ENCODE measurements at places on chromosomes 12 and 14. TPM values are rescaled to one million over a fixed set of nuclear protein-coding genes. Genes with fewer than 3 reads are reported as not detected.

Gene TRHDE
- 12.5 TPM for total RNA-seq

Gene CCDC196
- total RNA-seq = not detected

Gene CLEC1B
- 0.95 TPM for total RNA-seq

Gene NTN4
- total RNA-seq = 140 TPM

Gene NOVA1
- 3.4 TPM for total RNA-seq

Gene NAV3
- total RNA-seq = 8.7 TPM

Gene C12orf60
- 0.77 TPM for total RNA-seq

Gene KRT2
- total RNA-seq = not detected

Gene ANO4
- total RNA-seq = 0.74 TPM

DNA sequence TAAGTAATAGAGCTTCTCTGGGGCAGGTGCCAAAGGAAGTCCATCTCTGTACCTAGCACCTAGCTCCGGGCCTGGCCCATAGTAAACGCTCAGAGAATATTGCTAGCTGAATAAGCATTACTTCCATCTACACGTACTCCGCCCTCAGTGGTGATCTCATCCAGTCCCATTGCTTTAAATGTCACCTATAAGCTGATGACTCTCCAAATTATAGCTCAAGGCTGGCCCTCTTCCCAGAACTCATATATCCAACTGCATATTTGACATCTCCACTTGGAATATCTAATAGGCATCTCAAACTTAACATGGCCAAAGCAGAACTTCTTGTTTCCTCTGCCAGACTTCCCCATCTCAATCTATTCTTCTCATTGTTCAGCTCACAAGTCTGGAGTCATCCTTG lies 6.9 kb upstream of the DYNLL1 start:
- DNase-seq = no peak

- no peak for DNase-seq
Observed at GRCh38 chr14:76603713-76604112, 157.6 kb upstream of the VASH1 start.

DNA sequence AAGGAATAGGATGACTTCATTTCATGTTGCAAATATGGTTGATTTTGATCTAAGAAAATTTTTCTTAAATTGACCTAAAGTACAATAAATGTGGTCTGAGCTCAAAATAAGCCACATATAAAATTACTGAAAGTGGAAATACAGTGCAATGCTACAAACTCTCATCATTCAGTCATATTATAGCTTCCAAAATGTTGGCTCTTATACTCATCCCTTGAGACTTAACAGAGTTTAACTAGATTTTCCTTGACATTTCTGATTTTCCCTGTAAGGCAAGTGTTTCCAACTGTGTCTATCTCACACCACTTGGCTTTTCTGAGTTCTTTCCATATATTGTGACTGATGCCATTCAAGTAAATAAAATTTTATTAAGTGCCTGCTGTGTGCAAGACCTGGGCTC lies 123.7 kb upstream of the NTF3 start:
- no peak for DNase-seq

- DNase-seq = no peak
Observed at GRCh38 chr12:121358073-121358472, 5.9 kb upstream of the ANAPC5 start.

- DNase-seq = no peak
Observed at GRCh38 chr12:122724641-122725243, 5.9 kb downstream of the HCAR1 start.

- no peak for DNase-seq
Observed at GRCh38 chr14:22178333-22178839, 410.6 kb downstream of the DAD1 start.

DNA sequence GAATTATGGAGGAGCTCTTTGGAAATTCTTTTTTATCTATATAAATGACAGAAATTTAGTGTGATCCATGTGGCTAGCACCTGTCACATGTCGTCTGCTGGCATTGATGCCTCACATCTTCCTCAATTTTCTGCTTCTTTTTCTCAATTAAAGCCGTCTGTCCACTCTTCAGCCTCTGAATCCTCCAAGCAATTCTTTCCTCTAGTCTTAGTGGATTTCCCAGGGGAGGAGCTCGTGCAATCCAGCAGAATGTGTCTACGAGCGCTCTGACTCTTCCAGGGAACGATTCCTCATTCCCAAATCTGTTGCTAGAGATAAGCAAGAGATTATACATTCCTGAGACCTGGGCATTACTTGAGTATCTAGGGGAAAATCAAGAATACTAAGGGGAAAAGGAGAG lies 176.6 kb downstream of the EMP1 start:
- DNase-seq = no peak

DNA sequence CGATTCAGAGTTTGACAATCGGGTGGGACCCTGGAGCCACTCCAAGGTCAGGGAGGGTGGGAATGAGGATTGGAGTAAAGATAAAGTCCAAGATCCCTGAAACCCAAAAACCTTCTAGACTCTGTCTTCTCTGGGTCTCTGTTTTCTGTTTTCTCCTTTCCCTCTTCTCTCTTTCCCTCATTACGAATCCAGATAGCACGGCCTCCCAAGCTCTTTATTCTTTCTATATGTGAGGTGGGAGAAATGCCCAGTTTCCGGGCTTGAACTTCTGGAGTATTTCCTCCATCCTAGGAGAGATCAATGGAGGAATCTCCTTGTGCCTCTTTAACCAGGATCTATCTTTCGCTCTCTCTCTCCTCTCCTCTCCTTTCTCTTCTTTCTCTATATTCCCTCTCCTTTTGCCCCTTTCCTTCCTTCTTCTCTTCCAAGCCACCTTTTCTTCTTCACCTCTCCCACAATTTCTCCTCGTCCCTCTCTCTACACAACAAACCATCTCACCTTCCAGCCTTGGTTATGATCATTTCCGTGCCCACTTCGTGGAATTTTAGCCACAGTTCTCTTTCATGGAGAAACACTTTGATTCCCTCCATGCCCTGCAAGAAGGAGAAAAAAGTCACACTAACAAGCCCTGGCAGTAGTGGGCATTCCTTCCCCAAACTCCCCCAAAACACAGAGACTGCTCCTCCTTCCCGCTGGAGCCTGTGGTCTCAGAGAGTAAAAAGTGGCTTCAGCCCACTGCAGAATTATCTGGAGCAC lies 4.4 kb downstream of the TBX5 start:
- DNase-seq = no peak

DNA sequence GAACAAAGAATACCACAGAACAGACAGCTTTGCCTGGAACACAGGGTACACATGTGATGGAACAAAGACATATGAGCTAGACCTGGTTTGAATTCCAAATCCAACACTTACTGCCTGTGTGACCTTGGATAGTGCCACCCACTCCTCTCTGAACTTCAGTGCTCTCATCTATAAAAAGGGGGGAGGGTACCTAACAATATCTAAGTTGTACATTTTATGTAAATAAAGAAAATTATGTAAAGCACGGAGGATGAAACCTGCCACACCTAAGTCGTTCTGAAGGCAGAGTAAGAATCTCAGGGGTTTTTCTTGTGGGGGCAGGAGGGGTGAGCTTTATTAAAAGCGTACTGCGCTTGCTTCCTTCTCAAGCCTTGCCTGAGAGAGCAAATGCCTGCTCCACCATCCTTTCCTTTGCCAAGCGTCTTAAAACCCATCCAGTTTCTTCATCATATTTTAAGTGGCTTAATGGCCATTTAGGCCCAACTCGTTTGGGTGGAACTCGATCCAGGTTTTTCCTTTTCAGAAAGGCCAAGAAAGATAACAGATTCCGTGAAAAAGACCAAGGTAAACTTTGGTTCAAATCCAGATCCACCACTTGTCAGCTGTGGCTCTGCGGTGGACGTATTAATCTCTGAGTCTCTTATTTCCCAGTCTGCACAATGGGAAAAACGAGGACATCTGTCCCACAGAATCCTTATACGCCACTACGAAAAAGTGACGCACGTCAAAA lies 946 bp downstream of the DDX24 start:
- DNase-seq = no peak

GRCh38 chr12:116301621-116302020 lies 24.1 kb upstream of the MED13L start:
- no peak for DNase-seq

DNA sequence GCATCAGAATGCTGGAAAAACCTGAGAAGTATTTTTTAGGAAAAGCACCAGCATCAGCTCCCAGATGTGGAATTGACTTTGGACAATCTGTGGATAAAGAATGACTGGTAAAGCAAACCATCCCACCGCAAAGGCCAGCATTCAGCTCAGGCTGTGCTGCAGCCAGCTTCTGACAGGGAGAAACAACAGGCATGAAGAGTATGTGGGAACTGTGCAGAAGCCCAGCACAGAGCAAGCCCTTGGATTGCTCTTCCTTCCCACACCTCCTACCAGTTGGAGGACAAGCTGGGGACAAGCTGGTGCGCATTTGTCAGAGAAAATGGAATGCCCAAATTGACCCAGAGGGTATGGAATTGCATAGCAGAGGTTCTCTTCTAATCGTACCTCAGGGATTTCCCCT lies 228.1 kb downstream of the ANO2 start:
- DNase-seq = no peak

- no peak for DNase-seq
Observed at GRCh38 chr14:67566908-67567307, 33.2 kb downstream of the PIGH start.

- DNase-seq = peak; percentile 79
Observed at GRCh38 chr12:55830601-55831446, 1.4 kb upstream of the DNAJC14 start.

DNA sequence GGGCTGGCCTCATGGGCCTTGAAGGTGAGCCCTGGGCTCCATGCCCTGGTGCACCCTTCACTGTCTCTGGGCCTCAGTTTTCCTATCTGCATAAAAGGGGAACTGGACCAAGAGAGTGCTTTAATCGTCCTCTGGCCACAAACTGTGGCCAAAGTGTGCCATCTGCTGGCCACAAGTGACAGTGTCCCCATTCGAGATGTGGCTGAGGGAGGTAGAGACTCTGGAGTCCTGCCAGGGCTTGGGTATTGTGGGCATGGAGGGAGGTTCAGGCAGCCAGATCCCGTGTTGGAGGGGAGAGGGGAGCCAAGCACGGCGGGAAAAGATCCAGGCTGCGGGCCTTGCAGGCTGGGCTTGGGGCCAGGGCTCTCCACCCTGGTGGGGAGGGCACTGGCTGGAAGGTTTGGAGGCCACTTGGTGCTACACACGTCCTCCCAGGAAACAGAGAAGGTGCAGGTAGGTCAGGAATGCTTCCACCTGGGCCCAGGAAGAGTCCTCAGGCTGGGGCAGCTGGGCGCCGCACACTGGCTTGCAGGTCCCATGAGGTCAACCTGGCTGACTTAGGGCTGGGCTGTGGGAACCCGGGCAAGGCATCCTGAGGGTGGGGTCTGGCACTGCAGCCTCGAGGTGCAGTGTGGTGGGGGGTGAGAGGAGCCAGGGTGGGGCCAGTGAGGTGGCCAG lies 7.3 kb upstream of the KIF26A start:
- peak; percentile 63 for DNase-seq

GRCh38 chr12:118175823-118176447 lies 40.0 kb downstream of the PEBP1 start:
- DNase-seq = no peak

DNA sequence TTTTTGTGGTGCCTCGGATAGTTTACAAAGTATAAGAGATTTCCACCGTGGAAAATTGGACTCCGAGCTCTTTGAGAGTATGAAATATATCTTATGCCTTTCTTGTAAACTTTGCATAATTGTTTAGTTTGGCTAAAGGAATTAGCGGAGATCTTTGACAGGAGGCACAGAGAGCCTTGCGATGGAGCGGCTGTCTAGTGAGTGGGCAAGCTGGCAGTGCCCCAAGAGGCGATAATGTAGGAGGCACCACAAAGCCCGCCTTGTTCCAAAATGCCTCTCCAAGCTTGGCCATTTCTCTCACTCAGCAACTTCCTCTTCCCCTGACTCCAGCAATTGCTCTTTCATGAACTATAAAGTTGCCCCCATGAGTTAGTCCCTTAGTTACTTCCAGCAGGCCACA lies 270.1 kb upstream of the PRICKLE1 start:
- DNase-seq = no peak

GRCh38 chr12:105331805-105332251 lies 1.3 kb downstream of the C12orf75 start:
- DNase-seq = no peak

DNA sequence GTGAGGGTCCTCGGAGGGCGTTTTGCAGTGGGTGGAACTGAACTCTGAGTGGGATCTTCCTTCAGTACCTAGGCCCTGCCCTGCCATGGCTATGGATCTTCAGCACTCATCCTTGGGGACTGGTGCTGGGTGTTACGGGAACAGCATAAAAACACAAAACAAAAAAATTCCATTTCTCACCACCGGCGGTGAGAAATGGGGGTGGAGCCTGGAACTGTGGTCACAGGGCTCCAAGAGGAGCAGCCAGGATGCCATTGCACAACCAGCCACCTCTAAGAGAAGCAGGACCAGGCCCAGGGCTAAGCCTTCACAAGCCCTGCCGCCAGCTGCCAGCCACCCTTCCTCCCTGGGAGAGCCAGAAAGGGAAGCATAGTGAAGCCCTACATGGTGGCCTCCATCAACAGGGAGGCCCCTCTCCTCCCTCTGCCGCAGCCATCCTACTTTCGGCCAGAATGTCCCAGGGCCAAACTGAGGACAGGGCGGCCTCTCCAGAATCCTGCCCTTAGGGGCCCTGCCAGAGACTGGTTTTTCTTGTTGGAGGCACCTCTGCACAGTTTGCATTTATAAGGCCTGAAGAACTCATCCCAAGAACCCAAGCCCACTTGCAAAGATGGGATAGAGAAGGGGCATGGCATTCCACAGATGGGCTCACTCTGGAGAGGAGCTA lies 76.5 kb downstream of the VCPKMT start:
- peak; percentile 85 for DNase-seq

DNA sequence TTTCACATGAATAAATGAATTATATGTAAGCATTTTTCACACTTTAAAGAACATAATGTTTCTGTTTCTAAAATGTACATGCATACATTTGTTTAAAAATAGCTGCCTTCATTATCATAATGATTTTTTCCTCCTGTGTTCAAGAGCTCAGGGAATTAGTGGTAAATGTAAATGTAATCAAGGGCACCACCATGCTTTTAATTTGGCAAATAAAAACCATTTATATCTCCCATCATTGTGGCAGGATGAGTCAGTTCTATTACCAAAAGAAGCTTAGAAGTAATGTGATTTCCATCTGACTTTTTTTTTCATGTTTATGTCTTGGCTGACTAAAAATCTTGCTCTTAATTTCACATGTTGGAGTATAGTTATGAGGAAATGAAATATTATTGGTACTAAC lies 176.1 kb downstream of the GXYLT1 start:
- DNase-seq = no peak

DNA sequence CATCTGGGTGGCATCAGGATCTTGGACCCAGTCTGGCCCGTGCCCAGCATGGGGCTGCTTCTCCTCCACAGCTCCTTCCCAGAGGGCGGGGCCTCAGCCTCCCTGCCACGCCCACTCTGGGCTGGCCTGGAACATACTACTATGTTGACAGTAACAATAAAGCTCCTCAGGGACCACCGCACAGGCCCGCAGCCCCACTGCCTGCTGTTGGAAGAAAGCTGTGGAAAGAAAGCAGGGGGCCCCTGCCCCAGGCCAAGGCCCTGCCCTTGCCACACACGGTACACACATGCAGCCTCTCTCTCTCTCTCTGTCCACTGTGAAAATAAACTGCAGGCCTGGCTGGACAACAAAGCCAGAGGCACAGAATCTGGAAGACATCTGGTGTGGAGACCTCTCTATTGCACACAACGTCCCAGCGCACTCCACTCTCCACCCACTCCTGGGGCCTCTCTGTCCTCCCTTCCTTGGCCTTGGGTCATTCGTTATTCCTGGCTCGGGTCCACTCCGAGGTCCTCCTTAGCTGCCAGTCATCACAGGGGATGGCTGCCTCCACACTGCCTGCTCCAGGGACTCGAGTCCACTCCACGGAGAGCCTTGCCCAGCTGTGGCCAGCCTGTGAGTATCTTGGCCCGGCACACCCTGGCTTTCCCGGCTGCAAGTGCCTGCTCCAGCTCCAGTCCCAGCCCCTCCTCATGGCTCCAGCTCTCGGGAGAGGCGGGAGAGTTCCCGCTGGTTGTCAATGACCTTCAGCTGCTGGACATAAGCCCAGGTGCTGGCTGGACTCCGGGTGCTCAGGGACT lies 11.8 kb upstream of the ENDOU start:
- DNase-seq = peak; percentile 91

All from lower lobe of right lung (tissue), 2 donors.